CD4-positive, alpha-beta T cell treated with Interleukin-21 for 1 hour (primary cell): ENCODE measurements at places on chromosomes 7 and 10.

DNA sequence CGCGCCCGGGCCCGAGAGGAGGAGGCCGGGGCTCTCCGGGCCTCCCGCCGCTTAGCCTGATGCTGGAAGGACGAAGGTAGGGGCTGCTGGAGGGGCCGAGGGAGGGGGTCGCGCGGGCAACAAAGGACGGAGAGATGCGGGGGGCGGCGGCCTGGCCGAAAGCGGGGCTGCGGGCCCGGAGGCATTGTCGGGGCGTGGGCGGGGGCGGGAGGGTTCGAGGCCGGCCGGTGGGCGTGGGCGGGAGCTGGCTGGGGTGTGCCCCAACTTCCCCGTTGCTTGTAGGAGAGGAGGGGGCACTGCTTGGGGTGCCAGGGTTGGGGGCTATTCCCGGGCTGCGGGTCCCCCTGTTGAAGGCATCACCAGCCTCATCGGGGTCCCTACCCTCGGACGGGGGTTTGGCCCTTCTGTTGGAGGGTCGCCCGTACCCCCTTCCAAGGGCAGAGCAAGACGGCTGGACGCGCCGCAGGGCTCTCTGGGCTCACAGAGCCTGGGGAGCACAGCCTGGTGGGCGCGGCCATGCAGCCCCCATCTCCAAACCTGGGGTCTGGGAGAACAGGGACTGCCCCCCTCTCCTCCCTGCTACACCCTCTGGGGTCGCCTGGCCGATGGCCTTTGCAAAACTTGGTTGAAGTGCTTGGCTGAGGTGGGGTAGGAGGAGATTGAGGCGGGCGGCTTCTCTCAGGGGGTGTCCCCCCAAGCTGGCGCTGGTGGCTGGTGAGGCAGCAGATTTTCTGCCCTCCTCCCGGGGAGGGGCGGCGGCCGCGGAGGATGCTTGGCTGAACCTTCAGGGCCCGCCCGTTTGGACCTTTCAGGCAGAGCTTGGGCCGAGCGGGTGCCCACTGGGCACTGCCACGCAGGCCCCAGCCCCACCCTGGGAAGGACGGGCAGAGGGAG is 699 bp downstream of the CLIP2 start:
- peak; percentile 41 for DNase-seq

GRCh38 chr10:58662314-58662713 is 149.6 kb downstream of the BICC1 start:
- no peak for DNase-seq

GRCh38 chr7:120334475-120334874 is 61.5 kb downstream of the KCND2 start:
- DNase-seq = no peak

DNA sequence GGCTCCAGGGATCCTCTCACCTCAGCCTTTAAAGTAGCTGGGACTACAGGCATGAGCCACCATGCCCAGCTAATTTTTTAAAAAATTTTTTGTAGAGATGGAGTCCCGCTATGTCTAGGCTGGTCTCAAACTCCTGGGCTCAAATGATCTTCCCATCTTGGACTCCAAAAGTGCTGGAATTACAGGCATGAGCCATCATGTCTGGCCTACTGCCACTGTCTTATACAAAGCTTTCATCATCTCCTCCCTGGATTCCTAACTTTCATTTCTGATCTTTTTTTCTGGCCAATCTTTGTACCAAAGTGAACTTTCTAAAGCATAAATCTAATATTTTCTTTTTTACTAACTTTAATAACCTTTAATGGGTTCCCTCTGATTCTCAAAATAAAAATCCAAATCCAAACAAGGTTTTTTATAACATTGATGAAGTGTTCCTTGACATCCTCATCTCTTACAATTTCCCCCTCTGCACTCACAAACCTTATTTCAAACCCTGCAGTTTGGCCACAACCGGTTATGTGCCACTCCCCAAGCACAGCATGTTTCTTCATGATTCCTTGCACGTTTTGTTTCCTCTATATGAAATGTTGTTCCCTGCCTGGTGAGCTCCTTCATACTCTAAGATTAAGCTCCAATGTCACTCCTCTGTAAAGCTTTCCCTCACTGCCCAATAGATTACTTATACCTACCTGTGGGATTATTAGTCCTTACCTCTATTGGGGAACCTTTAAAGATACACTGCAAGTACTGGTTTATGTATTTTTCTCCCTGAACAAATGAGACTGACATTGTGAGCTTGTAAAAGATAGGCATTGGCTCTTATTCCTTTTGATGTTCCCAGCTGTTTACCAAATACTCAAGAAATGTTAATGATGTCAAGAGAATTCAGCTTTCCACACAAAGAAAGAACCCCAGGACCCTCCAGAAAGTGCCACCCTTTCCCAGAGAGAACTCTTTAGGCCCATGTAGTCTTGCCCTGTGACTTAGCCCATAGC is 101.7 kb downstream of the HOXA1 start:
- DNase-seq = no peak

GRCh38 chr7:47373871-47374451 is 207.9 kb downstream of the TNS3 start:
- DNase-seq = no peak

DNA sequence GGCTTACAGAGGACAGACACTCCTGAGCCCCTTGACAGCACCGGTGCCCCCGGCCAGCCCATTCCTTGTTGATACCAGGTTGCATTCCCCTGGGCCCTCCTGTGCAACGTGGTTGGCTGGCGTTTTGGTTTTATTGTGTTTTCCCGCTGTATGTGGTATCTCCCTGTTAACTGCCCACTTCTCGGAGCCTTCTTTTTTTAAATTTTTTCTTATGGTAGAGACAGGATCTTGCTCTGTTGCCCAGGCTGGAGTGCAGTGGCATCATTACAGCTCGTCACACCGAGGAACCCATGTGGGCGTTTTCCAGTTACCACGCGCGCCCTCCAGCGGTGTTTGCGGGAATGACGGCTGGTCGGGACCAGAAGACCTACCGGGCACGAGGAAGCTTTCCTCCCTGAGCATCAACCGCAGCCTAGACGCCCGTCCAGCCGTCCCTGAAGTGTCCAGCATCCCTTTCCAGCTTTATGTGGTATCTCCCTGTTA is 16.9 kb upstream of the ZFAND2A start:
- DNase-seq = peak; percentile 78

DNA sequence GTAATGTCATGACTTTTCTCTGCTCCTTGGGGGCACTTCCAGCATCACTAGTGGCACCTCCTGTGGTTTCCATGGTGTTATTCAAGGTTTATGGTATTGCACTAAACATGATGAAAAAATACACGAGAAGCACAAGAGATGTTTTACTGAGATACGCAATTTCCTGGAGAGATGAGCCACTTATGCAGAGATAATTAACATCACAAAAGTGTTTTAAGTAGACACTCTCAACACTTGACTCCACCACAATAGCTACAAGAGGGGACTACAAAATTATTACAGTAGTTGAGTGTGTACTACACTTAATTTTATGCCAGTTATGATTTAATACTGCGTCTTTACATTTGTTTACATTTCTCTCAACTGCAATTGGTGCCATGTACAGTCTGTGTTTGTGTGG is 906.7 kb downstream of the DNAJB9 start:
- no peak for DNase-seq

GRCh38 chr10:121690152-121690848 is 92.1 kb upstream of the FGFR2 start:
- DNase-seq = no peak

- peak; percentile 21 for DNase-seq
Measured at GRCh38 chr7:107661081-107661864, 645 bp downstream of the SLC26A4 start.

DNA sequence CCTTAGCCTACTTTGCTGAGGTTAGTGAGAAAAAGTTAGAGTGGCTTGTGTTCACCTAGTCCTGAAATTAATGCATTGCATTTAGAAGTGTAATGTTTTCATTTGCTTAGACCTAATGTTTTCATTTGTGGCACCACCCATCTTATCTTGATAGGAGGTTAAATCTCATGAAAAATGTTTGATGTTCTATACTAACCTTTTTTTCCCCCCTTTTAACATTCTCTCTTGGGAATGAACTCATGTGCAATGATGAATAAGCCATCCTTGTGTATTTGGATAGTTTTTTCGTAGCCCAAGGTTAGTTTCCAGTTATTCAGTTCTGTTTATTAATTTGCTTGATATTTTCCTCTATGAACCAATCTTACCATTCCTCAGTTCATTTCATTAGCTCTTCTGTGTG is 2.8 kb downstream of the FHIP2A start:
- DNase-seq = no peak

DNA sequence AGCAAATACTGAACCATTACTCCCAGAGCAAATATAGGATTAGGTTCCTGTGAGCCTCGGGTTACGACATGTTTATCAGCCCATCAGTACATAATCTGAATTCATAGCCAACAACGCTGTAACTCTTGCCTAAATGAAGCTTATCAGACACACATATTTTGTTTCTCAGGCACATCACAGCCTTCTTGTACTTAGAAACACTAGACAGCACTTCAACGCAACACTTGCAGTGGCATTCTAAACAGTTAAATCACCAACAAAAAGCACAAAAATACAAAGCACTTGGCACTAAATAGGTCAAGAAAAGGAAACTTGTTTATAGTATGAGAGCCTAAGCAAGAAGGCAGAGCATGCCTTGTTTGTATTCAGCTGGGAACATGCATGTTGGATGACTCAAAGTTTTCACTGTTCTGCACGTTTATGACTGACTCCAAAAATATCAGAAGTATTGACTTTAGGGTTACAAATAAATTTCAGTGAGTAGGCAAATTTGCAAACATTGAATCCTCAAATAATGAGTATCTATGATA is 75.0 kb downstream of the VPS50 start:
- DNase-seq = no peak

DNA sequence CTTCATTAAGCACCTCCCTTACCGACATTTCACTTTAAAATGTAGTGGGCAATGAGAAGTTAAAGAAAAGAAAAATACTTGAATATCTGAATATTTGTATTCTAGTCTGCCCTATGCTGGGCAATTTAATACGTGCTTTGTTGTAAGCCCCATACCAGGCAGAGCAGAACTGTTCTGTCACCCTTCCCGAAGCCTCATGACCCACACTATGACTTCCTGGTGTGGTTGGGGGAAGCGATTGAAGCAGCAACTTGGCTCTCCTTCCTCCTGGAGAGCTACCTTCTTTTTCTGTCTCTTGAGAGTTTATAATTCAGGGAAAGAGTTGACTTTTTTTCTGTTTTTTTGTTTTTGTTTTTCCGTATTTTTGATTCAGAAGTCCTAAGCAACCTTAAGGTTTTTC is 243.7 kb downstream of the INHBA start:
- no peak for DNase-seq

GRCh38 chr7:158378978-158379377 is 208.6 kb downstream of the PTPRN2 start:
- DNase-seq = no peak

DNA sequence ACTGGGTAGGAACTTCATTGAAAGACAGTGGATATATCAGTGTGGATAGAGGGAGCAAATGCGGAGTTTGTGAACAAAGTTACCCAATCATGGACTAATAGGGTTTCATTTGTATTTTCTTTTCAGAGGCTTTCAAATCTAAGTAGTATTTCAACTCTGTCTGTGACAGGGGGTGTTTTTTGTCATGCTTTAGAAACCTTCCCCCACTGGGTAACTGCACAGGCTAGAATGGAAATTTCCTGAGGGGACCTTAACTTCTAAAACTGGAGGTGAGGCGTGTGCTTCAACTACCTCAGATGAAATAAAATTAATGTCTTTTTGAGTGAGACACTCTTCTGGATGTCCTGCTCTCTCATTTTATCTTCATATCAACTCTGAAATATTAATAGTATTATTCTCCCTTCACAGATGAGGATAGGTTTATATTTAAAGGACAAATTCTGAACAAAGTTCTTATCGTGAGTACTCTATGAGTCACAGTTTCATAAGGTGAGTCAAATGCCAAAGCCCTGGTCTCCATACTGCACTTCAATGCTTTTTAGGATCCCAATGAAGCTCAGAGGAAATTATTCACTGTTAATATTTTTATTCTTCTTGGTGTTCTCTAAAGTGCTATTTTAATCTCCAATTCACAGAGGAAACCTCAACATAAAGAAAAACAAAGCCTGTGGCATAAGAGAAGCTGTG is 770.6 kb downstream of the CCSER2 start:
- no peak for DNase-seq

DNA sequence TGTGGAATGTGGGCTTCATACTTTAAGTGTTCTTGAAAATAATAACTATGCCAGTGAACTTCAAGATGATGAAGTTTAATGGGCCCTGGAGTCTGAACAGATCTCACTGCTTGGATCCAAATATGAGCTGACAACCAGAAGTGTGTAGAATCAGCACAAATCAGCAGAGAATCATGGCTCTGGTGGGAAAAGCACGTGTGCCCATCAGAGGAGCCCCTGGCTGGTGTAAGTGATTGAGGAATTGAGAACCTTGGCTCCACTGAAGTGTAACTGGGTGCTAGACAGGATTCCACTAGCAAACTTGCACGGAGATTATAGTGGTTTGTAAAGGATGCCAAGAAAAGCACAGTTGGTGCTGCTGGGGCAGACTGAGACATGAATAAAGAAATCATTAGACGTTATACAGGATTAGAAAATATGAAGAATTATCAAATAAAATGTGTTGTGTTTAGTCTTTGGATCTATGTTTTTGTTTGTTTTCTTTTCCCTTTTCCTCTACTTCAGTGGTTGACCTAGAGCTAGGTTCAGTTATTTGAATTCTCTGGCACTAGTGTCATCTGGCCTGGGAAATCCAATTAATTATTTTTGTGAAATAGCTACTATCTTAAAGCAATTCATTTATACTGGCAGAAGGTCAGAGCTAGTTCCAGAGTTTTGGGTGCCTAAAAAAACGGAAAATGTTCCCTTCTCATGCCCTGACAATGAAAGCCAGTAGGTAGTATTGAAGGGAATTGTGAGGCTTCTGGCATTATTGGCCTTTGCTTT is 175.7 kb upstream of the MEOX2 start:
- DNase-seq = no peak

DNA sequence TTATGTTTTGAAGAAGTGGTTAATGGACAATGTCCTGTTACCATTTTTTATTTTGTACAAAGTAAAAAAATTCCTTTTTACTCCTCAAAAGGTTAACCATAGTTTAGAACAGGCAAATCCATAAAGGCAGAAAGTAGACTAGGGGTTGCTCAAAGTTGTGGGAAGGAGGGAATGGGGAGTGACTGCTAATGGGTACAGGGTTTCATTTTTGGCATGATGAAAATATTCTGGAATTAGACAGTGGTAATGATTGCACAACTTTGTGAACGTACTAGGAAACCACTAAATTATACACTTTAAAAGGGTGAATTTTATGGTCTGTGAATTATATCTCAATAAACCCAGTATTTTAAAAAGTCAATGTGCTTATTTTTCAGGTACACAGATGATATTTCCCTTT is 35.4 kb upstream of the CDK14 start:
- no peak for DNase-seq

DNA sequence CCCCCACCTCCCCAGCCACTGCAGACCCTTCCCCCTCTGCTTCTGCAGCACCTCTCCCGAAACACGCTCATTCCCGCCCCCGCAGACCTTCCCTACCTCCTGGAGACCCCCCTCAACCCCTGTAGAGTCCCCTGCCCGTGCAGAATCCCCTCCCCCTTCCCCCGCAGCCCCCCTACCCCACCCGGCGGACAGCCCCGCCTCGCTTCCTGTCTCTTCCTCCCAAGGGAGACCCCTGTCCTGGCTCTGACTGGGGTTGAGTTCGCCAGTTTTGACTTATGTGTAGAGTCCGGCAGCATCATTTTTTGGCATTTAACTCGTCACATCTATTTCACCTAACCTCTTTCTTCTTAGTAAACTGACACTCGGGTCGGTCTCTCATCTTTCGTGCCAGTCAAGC is 54.0 kb downstream of the ALOX5 start:
- DNase-seq = no peak
